ENCODE measurements at places on chromosomes 16 and 17. TPM values are rescaled to one million over a fixed set of nuclear protein-coding genes. Genes with fewer than 3 reads are reported as not detected.

DNA sequence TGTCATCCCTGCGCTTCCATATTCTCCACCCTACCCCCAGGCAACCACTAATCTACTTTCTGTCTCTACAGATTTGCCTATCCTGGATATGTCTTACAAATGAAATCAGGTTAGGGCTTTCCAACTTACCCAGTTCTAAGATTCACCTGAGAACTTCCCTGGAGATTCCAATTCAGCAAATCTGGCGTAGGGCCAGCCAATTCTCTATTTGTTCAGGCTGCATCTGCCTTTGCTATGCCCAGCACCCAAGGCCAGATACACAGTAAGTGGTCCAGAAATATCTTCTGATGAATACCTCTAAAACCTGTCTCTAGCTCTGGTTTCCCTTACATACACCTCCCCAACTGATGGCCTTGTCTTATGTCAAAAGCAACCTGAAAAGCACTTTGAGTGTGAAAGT, 10.4 kb upstream of the CTCF start:
- peaks cover 67% of the 10 kb centered on the region for H3K4me1 ChIP-seq
- no peaks in the 10 kb centered on the region for H3K36me3 ChIP-seq
- no peak overlapping the region for H3K4me3 ChIP-seq
- DNase-seq, result no peak

GRCh38 chr16:6600167-6600566, 732.5 kb upstream of the RBFOX1 start:
- H3K4me3 ChIP-seq, result no peak overlapping the region
- H3K4me1 ChIP-seq, result no peaks in the 10 kb centered on the region
- H3K36me3 ChIP-seq, result no peaks in the 10 kb centered on the region
- no peak for DNase-seq
- H3K27me3 ChIP-seq, result no peaks in the 10 kb centered on the region

DNA sequence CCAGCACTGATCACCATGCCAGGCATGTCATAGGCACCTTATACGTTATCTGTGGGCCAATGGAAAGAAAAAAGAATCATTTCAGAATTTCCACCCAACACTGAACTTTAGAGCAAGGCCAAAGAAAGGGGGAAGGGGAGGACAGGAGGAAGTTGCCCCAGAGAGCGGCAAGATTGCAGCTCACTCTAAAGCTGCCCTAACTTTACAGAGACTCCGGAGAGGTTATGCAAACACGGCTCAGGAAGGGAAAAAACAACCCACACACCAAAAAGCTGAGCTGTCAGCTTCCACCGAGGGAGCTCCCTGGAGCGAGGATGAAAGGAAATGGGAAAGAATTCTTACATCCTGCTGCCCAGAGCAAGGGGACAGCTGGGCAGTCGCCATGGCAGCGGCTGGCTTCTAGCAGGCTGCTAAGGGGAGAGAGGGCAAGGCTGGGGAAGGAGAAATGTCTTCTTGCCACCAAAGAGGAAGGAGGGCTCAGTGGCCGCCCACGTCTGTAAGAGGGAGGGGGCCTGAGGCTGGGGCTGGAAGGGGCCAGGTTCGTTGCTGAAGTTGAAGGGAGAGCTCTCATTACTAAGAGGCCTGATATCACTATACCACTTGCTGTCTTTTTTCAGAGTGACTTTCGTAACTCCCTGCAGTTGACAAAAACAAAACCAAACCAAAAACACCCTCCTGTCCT, 18.2 kb downstream of the COTL1 start:
- H3K27me3 ChIP-seq, result no peaks in the 10 kb centered on the region
- H3K4me3 ChIP-seq, result peak overlapping the region; percentile 44
- H3K27ac ChIP-seq, result peak overlapping the region; percentile 87
- peak; percentile 51 for DNase-seq
- H3K36me3 ChIP-seq, result peaks cover 5% of the 10 kb centered on the region

- H3K27me3 ChIP-seq, result no peaks in the 10 kb centered on the region
- no peak for DNase-seq
- H3K4me1 ChIP-seq, result peaks cover 68% of the 10 kb centered on the region
- H3K27ac ChIP-seq, result peak overlapping the region; percentile 39
Observed at GRCh38 chr17:40538019-40538935, 27.0 kb downstream of the CCR7 start.

- no peaks in the 10 kb centered on the region for H3K27me3 ChIP-seq
- no peak overlapping the region for H3K4me3 ChIP-seq
- H3K36me3 ChIP-seq, result no peaks in the 10 kb centered on the region
- H3K27ac ChIP-seq, result no peak overlapping the region
Observed at GRCh38 chr17:20961586-20961985, 81.2 kb downstream of the USP22 start.

DNA sequence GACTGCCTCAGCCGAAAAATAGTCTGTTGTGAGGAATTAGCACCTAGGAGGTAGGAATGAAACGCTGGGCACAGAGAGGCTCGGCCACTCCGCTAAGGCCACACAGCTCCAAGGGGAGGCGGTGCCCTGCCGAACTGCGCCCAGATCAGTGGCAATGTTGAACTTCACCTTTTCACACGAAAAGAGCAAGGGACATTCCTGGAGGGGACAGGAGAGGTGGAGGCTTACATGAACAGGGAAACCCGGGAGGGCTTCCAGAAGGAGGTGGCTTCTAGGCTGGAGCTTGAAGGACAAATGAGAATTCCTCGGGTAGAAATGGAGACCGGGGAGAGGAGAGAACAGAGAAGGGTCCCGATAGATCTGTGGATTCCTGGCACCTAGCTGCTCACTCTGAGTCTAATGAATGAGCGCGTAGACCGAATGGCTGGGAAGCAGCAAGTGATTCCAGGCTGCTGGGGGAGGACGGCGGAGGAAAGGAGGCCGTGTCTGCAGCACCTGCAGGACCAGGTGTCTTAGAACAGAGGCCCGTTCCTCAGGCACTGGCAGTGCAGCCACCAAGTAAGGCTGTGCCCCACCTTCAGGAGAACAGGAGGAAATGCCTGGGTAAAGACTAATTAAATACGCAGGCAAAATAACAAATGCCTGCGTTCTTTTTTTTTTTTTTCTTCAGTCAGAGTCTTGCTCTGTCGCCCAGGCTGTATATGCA, 722 bp upstream of the SLC38A10 start:
- no peaks in the 10 kb centered on the region for H3K27me3 ChIP-seq
- peak; percentile 66 for DNase-seq
- H3K36me3 ChIP-seq, result no peaks in the 10 kb centered on the region
- H3K4me3 ChIP-seq, result peak overlapping the region; percentile 82

- H3K36me3 ChIP-seq, result no peaks in the 10 kb centered on the region
- H3K27ac ChIP-seq, result no peak overlapping the region
- peaks cover 79% of the 10 kb centered on the region for H3K4me1 ChIP-seq
- H3K27me3 ChIP-seq, result no peaks in the 10 kb centered on the region
Observed at GRCh38 chr17:48442819-48443218, 12.8 kb upstream of the SKAP1 start.

DNA sequence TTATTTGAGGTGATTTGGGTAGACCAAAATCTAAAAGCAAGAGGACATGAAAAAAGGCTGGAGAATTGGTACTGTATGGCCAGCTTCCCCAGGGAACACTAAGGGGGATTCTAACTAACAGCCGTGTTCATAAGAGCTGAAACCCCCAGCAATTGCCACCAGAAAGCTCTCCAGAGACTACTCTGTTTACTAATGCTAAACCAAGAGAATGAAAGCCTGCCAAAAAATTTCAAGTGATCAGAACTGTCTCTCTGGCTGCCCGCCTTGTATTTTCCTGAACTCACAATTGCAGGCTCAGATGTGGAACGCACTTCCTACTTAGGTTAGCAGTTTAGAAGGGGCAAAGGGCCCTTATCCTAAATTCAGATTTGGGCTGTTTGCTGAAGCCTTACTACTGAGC, 24.1 kb downstream of the MYH10 start:
- H3K36me3 ChIP-seq, result no peaks in the 10 kb centered on the region
- no peak overlapping the region for H3K27ac ChIP-seq
- H3K4me1 ChIP-seq, result no peaks in the 10 kb centered on the region
- H3K4me3 ChIP-seq, result no peak overlapping the region
- H3K27me3 ChIP-seq, result no peaks in the 10 kb centered on the region

GRCh38 chr17:13508896-13509295, 92.8 kb downstream of the HS3ST3A1 start:
- H3K36me3 ChIP-seq, result no peaks in the 10 kb centered on the region
- H3K27ac ChIP-seq, result no peak overlapping the region
- no peak for DNase-seq
- no peaks in the 10 kb centered on the region for H3K4me1 ChIP-seq
- H3K4me3 ChIP-seq, result no peak overlapping the region

- H3K27me3 ChIP-seq, result no peaks in the 10 kb centered on the region
- no peak overlapping the region for H3K4me3 ChIP-seq
- no peak overlapping the region for H3K27ac ChIP-seq
- H3K4me1 ChIP-seq, result no peaks in the 10 kb centered on the region
Observed at GRCh38 chr17:76881408-76881807, 13.2 kb downstream of the MGAT5B start.

GRCh38 chr17:36493956-36494355, 7.5 kb downstream of the ZNHIT3 start:
- no peak overlapping the region for H3K27ac ChIP-seq
- DNase-seq, result no peak
- peaks cover 22% of the 10 kb centered on the region for H3K36me3 ChIP-seq
- peaks cover 5% of the 10 kb centered on the region for H3K4me1 ChIP-seq
- no peaks in the 10 kb centered on the region for H3K27me3 ChIP-seq
- no peak overlapping the region for H3K4me3 ChIP-seq

DNA sequence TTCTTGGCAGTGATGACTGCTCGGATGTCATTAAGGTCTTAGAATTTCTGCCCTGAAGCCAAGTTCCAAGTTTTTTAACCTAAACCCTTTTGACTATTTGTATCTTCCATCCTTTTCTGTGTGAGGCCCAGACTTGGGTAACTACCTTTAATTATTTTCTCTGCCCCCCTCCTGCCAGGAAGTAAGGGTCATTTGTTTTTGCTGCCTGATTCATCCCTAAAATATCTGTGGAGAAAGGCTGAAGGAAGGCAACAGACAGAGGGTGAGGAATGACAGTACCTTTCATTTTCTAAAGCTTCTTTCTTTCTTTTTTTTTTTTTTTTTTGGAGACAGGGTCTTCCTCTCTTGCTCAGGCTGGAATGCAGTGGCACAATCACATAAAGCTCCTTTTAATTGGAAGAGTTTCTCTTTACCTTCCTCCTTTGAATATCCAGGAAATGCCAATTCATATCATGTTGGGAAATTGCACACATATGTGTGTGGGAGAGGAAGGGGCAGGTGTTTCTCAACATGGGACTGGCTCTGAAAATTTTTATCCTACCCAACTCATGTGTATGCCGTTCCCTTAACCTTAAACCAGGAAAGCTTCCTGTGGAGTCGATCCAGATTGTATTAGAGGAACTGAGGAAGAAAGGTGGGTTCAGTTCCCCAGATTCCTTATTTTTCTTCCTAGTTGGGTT, 957 bp downstream of the VPS25 start:
- H3K4me1 ChIP-seq, result peaks cover 8% of the 10 kb centered on the region
- H3K36me3 ChIP-seq, result no peaks in the 10 kb centered on the region
- no peak for DNase-seq
- peak overlapping the region; percentile 93 for H3K27ac ChIP-seq
- no peaks in the 10 kb centered on the region for H3K27me3 ChIP-seq

DNA sequence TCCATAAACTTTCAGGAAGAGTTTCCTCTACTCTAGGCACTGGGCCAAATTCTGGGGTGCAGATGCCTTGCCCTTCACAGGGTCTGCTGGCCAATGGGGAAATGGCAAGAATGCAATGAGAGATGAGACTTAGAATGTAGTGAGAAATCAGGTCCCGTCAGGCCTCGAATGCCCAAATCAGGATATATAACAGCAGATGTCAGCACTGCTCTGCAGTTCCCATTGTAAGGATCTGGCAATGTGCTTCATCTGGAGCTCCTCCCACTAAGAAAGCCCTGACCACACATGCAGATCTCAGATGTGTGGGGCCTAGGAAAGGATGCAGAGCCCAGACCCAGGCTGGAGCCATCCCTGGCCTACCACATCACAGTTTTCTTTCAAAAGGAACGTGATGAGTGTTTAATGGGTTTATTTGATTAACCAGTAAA, 13.9 kb upstream of the LPCAT2 start:
- H3K27ac ChIP-seq, result no peak overlapping the region
- DNase-seq, result no peak
- no peaks in the 10 kb centered on the region for H3K27me3 ChIP-seq
- H3K4me3 ChIP-seq, result no peak overlapping the region

DNA sequence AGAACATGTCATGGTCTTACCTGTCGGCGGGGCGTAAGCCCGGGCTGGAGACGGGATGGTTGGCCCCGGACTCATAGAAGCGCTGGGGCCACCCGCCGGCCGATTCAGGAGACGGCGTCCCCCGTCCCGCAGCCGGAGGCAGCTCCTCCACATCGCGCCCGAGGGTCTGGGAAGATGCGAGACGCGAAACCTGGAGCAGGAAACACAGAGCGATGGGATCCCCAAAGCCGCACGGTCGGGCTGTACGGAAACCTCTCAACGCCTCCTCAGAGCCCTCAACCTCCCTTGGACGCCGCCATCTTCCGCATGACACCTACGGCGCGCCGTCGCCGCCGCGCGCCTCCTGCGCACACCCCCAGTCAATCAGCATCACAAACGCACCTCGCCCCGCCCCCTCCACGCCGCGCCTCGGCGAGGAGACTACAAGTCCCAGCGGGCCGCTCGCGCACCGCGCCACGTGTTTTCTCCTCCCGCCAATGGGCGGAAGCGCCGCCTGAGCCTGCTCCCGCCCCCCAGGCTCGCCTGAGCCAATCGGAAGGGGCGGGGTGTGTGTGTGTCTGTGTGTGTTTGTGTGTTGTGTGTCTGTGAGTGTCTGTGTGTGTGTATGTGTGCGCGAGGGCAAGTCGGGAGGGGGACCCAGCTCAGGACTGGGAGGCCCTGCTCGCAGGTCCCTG, at the start of the genes ATPAF2 and GID4:
Gene ATPAF2, minus strand, starts transcription at position 308 of the 674 bp plus-strand sequence. Its CDS starts 155 bp downstream, at position 153.
Gene GID4, plus strand, starts transcription at position 548 of the 674 bp plus-strand sequence. Its CDS starts 57 bp downstream, at position 605.
- no peaks in the 10 kb centered on the region for H3K36me3 ChIP-seq
- peak within 1 kb of the TSS; percentile 79 for H3K4me3 ChIP-seq
- DNase-seq, result peak; percentile 100
- H3K27me3 ChIP-seq, result no peaks in the 10 kb centered on the region

GRCh38 chr16:19515757-19516156, 6.1 kb downstream of the GDE1 start:
- no peaks in the 10 kb centered on the region for H3K27me3 ChIP-seq
- H3K4me1 ChIP-seq, result peaks cover 5% of the 10 kb centered on the region
- H3K36me3 ChIP-seq, result no peaks in the 10 kb centered on the region
- no peak overlapping the region for H3K4me3 ChIP-seq

DNA sequence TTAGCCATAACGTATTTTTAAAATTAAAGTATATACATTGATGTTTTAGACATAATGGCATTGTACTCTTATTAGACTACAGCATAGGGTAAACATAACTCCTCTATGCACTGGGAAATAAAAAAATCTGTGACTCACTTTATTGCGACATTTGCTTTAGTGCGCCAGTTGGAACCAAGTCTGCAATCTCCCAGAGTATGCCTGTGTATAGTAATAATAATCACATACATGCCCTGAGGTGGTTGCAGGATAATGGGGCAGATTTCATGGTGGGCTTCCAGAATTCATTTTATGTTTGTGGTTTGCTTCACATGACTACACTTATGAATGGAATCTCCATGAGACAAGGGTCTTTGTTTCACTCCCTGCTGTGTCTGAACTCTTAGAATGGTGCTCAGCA, 66.9 kb upstream of the N4BP1 start:
- no peak overlapping the region for H3K4me3 ChIP-seq
- H3K36me3 ChIP-seq, result no peaks in the 10 kb centered on the region
- H3K27me3 ChIP-seq, result no peaks in the 10 kb centered on the region
- H3K4me1 ChIP-seq, result no peaks in the 10 kb centered on the region

Gene TPSD1
- not detected for total RNA-seq

Gene SPATA2L
- 9.9 TPM for total RNA-seq

Gene TBC1D28
- total RNA-seq, result not detected

Gene HOXB3
- total RNA-seq, result 7.5 TPM

Gene ABAT
- total RNA-seq, result 9.3 TPM

Gene RABEP1
- 44.6 TPM for total RNA-seq

Gene ZNF624
- total RNA-seq, result 3.8 TPM

Gene SPNS2
- total RNA-seq, result 0.19 TPM

Gene SLC6A4
- total RNA-seq, result not detected

Gene DNAI2
- total RNA-seq, result 1.8 TPM

Gene NPIPA3
- 3.1 TPM for total RNA-seq

Measured in naive thymus-derived CD4-positive, alpha-beta T cell (primary cell).